ENCODE measurements at places on chromosomes 7 and 10.

DNA sequence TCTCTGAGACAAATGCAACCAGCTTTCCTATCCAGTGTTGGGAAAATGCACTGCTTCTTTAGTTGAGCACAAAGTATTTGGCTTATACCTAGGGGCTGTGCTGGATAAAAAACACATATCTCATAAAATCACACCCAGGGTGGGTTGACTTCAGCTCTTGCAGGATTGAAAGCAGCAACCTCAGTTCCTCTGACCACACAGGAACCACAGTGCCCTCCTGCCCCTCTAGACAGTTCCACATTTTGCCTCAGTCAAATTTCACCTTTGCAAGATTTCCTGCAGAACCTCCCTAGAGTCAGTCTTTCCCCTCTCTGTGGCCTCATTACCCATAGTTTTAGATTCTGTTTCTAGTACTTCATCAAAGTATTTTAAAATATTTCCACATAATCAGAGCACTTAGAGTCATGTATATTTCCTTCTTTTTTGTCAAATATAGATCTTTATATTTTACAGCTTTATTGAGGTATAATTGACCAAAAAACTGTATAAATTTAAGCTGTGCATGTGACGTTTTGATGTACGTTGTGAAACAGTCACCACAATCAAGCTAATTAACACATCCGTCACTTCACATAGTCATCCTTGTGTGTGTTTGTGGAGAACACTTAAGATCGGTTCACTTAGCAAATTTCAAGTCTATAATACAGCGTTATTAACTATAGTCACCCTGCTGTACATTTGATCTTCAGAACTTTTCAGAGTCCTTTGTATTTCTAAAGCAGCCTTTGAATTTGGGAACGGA is 37.0 kb upstream of the EGR2 start:
- DNase-seq: no peak

GRCh38 chr10:99941942-99942820 is 67.6 kb downstream of the DNMBP start:
- DNase-seq: no peak

DNA sequence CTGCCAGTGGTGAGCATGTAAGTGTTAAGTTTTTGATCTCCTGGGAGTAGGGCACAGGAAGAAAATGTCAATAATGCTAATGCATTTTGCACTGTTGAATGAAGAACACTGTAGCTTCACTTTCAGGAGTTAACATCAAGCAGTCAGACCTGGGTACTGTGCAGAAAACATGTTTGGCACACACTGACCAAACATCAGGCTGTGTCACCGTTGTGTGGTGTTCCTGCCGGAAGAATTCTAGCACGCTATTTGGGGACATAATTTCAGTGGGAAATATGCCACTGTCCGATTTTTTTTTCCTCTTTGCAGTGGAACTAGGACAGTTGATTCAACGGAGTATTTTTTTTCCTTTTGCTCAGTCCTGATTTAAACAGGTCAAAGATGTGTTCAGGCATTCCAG is 24.4 kb upstream of the ABCB5 start:
- DNase-seq: no peak

DNA sequence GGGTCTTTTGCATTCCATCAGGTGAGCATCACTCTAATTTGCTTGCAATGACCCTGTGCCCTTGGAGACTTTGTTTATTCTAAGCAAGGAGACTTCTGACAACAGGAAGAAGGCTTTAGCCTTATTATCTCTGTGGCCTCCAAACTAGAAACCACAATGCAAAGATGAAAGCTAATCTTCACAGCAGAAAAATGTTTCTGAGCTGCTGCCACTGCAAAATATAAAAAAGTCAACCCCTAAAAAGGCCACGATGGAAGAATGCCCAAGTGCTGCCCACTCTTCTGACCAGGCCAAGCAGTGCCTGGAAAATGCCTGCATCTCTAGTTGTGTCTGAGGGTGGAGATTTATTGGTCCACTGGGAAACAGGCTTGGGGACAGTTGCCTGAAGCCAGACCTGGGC is 299.9 kb downstream of the C7orf25 start:
- DNase-seq: no peak

- DNase-seq: no peak
These were observed 30.3 kb downstream of the PIK3CG start for GRCh38 chr7:106895246-106895864.

- no peak for DNase-seq
These were observed 27.8 kb downstream of the ADCY1 start for GRCh38 chr7:45601816-45602540.

DNA sequence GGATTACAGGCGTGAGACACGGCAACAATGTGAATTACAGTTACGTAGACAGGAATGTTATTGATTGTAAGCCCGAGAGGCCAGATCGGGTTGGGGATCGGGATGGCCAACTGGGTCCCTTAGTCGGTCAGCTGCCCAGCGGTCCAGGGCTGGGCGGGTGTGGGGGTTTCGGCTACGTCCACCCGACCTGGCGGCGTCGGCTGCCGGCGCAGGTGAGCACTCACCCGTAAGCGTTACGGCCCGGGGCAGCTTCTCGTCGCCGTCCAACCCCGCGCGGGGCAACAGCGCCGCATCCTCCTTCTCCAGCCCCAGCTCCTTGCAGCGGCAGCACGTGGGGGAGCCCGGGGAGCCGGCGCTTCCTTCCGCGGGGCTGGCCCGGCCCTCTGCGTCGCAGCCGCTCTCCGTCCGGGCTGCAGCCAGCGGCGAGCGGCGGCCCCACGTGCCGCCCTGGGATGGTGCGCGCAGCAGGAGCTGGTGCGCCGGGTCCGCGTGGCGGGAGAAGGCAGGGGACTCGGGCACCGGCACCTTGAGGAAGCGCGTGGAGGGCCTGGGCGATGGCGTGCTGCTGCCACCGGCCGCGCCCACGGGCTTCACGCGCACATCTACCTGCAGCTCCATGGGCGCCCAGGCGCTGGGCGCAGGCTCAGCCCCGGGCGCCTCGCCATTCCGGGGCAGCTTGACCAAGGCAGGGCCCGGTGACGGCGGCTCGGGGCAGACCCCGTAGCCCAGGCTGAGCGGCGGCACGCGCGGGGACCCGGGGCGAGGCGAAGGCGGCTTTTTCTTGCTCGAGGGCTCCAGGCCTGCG is 609 bp downstream of the KLRG2 start:
- no peak for DNase-seq

- no peak for DNase-seq
These were observed 2.8 kb downstream of the CLCN1 start for GRCh38 chr7:143318661-143319060.

- no peak for DNase-seq
These were observed 9.5 kb upstream of the INTS1 start for GRCh38 chr7:1513657-1514095.

DNA sequence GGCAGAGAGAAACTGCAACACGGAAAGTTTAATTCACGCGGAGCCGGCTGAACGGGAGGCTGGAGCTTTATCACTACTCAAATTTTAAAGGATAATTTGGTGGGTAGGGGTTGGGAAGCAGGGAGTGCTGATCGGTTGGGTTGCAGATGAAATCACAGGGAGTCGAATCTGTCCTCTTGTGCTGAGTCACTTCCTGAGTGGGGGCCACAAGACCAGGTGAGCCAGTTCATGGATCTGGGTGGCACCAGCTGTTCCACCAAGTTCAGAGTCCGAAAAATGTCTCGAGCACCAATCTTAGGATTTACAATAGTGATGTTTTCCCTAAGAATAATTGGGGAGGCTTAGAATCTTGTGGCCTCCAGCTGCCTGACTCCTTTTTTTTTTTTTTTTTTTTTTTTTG is 3.6 kb upstream of the PRAP1 start:
- DNase-seq: no peak

DNA sequence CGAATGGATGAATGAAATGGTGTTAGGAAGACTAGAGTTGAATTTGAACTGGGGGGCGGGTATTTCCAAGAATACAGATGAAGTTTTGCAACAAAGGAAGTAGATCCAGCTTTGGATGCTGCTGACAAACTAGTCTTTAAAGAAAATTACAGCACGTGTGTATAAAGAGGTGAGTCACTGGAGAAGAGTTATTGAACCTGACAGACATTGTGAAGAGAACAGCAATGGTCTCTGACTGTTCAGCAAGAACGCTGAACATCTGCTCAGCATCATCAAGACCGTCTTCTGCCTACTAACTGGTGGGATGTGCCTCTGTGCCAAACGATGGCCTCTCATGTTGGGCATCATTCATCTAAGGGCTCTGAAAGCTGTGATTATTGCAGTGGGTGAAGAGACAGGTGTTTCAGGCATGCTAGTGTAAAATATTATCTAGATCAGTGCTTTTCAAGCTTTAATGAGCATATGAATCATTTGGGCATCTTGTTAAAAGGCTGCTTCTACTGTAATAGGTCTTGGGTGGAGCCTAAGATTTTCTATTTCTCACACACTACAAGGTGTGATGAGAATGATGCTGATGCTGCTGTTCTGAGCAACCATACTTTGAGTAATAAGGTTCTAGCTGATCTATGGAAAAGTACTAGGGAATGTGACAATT is 291.3 kb downstream of the PTEN start:
- DNase-seq: no peak

- DNase-seq: no peak
These were observed 53.6 kb upstream of the ABCB5 start for GRCh38 chr7:20561908-20562307.
